ENCODE measurements at places on chromosomes 5 and 9.
A peak's percentile ranks its signal among the peaks of the same experiment; 100 is the strongest.

DNA sequence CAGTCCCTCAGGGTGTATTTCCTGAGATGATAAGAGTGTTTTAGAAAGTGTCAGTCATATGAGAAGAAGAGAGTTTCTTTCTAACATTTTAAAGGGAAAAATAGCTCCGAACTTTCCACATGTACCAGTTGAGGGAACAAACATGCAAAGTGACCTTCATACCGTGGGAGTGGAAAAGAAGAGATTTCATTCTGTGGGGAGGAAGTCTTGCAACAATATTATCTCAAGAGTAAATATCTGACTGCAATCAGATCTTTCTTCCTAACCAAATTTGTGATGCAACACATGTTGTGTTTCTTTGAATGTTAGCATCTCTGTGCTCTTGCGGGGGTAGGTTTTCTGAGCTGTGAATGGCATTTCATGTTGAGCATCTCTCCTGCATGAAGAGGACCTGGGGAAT lies 30.6 kb downstream of the ANKRD55 start:
- DNase-seq, result no peak

GRCh38 chr5:106660681-106661080 lies 1010.1 kb downstream of the EFNA5 start:
- no peak for DNase-seq

GRCh38 chr5:151005950-151006576 lies 14.3 kb upstream of the GPX3 start:
- no peak for DNase-seq

- DNase-seq, result no peak
These were observed 89.9 kb downstream of the DAB2IP start for GRCh38 chr9:121741228-121741918.

GRCh38 chr9:122200960-122201595 lies 27.7 kb downstream of the LHX6 start:
- no peak for DNase-seq

DNA sequence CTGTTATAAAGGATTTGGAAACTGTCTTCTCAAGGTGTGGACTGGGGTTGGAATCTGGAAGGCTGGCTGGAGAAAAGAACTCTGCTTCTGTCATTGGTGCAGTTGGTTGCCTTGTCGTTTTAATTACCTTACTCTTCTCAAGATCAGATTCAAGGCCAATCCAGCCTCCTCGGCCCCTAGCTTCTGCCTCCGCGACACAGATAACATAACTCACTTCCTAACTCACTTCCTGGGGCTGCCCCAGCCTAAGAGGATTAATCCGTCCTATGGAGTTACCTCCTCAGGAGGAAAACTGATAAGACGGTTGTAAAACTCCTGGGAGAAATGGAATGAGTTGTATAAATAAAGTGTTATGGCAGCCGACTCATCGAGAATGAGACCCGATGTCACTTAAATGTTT lies 389.1 kb upstream of the WWC1 start:
- no peak for DNase-seq

DNA sequence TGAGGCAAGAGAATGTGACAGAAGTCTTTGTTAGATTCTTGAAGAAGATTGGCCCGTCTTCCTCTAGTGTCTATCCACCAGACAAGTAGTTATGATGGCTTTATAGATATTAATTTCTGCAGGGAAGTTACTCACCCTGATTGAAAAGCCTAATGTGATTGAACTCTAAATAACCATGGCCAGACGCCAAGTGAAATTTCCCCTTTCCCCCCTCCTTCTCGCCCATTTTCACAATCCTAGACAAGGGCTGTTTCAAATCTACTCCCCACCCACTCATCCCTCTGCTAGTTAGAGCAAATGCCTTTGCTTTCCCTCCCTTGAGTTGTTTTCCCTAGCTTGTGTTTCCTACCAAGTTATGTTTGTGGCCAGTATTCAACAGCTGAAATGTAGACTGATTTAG lies 182.5 kb downstream of the TMEM167A start:
- DNase-seq, result no peak

- DNase-seq, result no peak
These were observed 162.1 kb downstream of the SNX18 start for GRCh38 chr5:54679686-54680085.

GRCh38 chr9:121767171-121767769 lies 115.8 kb downstream of the DAB2IP start:
- no peak for DNase-seq

- no peak for DNase-seq
These were observed 296.4 kb downstream of the TLR4 start for GRCh38 chr9:118000581-118000980.

GRCh38 chr5:128574041-128574440 lies 36.0 kb upstream of the FBN2 start:
- DNase-seq, result no peak

DNA sequence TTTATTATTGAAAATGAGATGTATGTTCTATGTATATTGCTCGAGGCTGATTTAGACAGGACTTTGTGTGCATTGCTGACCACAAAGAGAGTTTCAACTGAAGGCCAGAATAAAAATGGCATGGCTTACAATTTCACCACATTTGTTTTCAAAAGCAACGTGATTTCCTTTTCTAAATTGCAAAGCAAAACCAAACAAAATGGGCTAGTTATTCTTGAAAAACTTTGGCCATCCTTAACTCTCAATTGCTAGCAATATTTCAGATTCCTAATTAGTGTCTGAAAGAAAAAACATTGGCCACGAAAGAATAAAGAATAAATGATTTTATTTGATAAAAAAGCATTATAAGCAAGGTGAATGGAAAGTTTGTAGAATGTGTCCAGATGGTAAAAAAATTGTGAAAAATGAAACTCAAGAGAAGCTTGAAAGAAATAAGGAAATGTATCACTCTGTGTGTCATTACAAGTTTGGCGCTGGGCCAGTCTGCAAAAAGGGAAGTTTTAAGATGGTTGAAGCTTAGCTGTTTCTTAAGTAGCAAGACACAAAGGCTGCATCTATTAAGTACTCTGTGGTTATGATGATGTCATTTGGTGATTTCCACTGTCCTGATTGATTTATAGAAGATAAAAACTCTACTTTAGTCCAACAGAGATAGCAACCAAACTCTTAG lies 89.2 kb upstream of the PRLR start:
- no peak for DNase-seq

- DNase-seq, result no peak
These were observed 476.8 kb upstream of the PTGER4 start for GRCh38 chr5:40202814-40203440.

DNA sequence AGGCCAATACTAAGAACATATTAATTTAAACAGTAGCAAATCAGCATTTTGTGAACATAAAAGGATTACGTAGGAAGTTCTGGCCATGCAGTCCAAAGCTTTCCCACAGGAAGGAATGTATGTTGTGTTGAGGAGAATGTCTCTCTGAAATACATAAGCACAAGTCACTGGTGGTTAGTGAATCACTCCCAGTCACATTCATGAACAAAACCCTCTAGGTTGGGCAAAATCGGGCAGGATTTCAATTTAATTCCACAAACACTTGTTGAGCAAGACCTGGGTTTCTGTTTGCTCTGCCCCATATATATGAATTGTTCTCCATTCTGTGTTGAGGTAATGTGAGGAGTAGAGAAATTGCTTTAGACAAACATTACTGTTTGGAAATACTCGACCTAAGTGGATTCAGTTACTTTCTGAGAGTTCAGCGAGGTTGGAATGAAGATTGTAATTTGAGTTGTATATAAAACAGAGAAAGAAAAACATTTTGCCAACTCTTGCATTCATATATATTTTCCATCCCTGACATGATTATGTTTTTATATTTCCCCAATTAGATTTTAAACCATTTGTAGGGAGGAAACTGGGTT lies 127.6 kb upstream of the RPS23 start:
- DNase-seq, result no peak

DNA sequence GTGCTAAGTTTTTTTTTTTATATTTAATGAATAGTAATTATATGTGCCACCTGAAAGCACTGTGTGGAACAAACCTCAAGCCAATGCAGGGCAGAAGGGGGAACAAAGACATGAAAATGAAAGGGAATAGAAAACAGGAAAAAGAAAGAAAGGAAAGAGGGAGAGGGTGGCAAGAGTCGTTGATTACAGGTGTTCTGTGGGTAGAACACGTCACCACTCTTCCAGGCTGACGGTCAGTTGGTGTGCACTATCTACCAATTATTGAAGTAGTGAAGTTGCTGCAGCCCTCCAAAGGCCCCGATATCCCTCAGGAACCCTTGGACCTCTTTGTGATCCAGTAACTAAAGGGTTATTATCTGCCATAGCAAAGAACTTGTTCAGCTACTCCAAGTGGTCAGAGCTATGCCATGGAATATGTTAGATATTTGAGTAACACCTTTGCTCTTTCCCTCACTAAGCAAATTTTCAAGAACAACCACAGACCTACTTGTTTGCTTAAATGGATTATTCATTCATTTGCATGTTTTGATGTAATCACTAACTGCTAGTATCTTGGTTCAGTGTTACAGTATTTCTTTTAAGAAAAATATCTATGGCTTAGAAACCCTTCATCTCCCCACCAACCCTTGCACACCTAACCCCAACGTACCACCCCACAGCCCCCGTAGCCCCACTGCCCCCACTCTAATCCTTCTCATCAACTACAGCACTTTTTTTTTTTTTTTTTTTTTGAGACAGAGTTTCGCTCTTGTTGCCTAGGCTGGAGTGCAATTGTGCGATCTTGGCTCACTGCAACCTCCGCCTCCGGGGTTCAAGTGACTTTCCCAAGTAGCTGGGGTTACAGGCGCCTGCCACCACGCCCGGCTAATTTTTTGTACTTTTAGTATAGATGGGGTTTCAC lies 31.3 kb downstream of the FYB1 start:
- DNase-seq, result no peak

- no peak for DNase-seq
These were observed 55.1 kb upstream of the PRLR start for GRCh38 chr5:35285435-35285834.

GRCh38 chr5:179577286-179577960 lies 27.1 kb downstream of the RUFY1 start:
- DNase-seq, result no peak

DNA sequence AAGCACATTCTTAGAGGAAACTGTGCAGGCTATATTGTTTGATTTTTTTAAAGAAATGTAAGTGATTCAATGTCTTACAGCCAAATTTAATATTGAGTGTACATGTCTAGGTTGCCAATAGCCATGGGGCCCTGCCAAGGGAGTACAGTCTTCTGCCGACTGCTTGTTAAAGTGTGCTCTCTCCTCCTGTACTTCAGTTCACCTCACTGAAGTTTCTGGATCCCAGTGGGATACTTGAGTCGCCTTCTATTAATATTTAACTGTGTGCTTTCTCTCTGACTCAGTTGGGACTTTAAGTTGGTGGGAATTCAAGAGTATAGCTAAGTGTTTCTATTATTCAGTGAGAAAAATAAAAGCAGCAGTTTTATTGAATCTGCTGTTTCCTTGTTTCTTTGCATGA lies 44.5 kb upstream of the C5orf47 start:
- DNase-seq, result no peak

DNA sequence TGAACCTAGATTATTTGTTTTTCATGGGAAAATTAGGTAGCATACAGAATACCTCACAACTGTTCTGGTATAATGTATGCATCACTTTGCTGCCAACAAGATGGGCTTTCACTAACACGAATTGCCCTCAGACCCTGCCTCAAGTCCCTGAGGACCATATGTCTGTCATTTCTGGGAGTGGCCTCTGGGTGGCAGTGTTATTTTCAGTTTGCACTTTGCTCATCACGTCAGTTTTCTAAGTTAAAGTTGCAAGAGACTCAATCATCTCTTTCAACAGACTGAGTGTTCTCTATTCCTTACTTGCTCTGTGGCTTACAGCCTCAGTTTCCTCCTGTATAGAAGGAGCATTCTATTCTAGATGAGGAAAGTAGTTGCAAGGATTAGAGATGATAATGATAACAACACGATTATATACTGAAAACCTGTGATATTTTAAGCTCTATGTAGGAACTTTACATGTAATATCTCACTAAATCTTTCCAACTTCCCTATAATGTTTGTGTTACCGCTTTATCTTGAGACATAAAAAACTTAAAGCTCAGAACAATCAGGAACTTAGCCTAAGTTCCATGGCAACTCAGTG lies 55.7 kb downstream of the TSSK1B start:
- DNase-seq, result peak; percentile 26

DNA sequence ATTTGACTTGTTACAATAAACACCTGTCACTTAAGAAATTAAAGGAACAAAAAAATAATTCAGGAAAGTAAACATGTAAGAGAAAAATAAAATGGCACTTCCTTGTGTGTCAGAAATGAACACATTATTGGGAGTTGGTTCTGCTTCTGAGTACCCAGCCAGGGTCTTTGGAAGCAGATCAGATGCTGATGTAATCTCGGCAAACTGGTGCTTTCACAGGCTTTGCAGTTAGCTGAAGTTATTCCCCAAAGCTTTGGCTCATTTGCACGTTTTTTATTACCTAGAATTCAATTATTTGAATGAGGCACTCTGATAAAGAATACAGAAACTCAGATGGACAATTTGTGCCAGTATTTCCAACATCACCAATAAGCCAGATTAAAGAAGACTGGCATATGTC lies 10.9 kb downstream of the CDH18 start:
- no peak for DNase-seq

- DNase-seq, result no peak
These were observed 99.4 kb downstream of the FSTL4 start for GRCh38 chr5:133512896-133513295.

GRCh38 chr5:117803533-117803932 lies 1184.8 kb downstream of the DTWD2 start:
- no peak for DNase-seq

DNA sequence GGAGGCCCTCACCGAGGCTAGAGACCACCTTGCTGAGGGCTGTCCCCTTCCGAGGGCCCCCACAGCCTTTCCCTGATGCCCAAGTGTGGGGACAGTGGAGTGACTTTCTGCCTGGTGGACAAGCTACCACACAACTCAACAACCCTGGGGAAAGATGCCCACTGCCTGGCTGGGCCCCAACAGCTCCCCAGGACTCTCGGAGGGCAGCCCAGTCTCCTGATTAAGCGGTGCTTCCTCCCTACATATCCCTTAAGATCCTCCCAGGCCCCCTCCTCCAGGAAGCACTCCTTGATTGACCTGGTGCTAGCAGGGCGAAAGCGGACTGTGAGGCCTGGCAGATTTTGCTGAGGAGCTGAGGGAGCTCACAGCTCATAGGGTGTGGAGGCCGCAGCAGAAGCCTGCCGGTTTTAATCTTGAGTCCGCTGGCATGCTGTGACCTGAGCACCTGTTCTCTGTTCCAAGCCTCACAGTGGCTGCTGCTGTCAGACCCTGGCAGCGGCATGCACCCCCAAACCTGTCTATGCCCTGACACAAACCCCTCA lies 2.2 kb downstream of the NSMF start:
- DNase-seq, result no peak

DNA sequence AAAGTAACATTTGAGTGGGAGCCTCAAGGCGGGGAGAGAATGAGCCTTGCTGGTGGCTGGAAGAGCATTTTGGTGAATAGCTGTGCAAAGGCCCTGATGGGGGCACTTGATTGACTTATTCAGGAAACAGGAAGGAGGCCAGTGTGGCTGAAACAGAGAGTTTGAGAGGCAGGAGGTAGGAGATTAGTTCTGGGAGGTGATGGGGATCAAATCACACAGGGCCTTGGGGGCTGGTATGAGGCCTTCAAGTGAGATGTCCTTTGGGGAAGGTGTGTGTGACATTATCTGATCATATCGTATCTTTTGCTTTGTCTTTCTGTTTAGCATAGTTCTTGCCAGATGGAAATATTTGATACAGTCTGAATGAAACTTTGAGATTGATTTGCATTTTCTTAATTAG lies 172.3 kb downstream of the TENT4A start:
- DNase-seq, result no peak

GRCh38 chr5:76303921-76304320 lies 99.2 kb upstream of the IQGAP2 start:
- DNase-seq, result peak; percentile 60

Data from NCI-H2081 (cell line).